ENCODE measurements at places on chromosomes 6 and 20.

DNA sequence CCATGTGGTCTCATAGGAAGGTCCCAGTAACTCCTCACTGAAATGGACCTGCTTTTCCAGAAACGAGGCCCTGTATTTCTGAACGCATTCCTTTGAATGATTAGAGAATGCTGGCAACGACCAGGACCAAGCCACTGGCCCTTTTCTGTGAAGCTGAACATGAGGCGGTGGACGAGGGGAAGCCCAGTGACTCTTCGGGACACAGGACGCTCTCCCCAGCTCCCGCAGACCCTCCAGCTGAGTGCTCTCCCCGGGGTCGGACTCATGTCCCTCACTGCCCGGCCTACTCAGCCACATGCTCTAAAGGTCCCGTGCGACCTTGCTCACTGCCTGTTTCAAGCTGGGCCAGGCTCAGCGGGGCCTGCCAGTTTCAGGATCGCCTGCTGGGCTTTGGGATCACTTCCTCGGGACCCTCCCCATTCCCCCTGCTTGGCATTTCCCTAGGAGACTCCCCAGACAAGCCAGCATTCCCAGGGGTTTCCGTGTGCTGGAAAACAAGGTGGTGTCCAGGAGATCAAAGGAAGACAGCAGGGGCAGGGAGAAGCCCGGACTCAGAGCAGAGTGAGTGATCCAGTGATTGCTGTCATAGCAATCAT lies 2.6 kb upstream of the CST9 start:
- no peak for ATAC-seq

- no peak for ATAC-seq
Observed at GRCh38 chr6:99093456-99094190, 145.9 kb upstream of the FBXL4 start.

- no peak for ATAC-seq
Observed at GRCh38 chr20:52410182-52410647, 218.6 kb upstream of the ZFP64 start.

DNA sequence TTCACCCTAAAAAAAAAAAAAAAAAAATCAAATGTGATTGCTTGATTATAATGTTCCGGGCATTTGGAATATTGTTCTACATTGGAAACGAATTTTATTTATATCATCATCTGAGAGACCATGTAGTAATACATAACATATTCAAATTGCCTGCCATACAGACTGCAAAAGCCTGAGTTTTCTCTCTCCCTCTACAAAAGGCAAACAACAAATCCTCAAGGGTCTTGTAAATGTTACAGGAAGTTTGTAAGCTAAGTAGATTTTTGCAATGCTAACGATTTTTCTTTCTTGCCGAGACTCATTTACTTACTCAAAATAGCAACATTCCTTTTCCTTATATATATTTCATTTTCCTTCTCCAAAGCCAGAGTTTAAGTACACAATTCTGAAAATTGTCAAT lies 49.0 kb upstream of the HTR1E start:
- no peak for ATAC-seq

- ATAC-seq, result no peak
Observed at GRCh38 chr20:364905-365794, 15.4 kb upstream of the TRIB3 start.

Measured in SK-N-SH treated with all-trans-retinoic acid at 6 μM for 48 hours (cell line).